ENCODE measurements at places on chromosomes 1 and 21. TPM values are rescaled to one million over a fixed set of nuclear protein-coding genes. Genes with fewer than 3 reads are reported as not detected.

The CFAP74 gene
- total RNA-seq: not detected

DNA sequence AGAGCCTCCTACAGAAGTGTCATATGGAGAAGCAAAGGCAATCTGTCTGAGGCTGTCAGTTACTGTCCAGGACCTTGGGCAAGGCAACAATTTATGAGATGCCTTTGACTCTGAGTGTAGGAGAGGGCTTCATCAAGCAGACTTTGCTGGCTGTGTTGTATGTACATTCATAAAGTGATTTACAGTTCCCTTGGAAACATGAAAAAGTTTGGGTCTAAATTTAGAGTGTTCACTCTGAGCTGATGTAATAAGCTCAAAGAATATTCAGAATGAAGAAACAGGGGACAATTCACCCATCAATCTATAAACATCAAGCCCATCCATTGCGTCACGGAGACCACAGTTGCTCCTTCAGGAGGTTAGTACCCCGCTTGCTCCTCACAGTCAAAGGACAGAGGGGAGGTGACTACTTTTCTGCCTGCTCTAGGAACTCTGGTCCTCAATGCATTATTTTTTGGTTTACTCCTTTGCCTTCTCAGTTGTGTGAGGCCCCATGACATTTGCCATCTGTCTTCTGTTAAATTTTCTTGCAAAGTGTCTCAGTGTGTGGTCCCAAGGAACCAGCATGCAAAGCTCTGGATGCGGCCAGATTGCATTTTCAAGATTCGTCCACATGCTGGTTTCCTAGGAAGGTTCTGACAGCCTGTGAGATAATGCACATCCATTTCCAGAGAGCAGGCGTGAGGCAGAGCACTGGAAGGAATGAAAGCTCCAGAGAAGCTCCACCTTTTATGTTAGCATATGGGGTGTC lies 241.1 kb upstream of the KIAA0040 start:
- DNase-seq: no peak

DNA sequence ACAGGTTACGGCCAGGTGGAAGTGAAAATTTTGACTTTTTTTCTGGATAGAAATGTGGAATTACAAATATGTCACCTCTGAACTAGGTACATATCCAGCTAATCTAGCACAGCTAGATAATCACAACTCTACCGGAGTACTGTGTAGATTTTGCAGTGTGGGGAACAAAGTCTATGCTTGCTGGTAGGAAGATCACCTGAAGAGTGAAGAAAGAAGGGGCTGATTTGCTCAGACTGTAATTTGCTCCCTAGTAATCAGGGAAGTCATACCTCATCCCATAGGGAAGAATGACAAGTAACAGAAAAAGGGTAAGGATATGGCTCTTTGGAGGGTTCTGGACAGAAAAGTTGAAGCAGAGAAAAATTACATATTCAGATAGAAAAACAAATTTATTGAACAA lies 319.6 kb upstream of the TMPRSS15 start:
- DNase-seq: no peak

DNA sequence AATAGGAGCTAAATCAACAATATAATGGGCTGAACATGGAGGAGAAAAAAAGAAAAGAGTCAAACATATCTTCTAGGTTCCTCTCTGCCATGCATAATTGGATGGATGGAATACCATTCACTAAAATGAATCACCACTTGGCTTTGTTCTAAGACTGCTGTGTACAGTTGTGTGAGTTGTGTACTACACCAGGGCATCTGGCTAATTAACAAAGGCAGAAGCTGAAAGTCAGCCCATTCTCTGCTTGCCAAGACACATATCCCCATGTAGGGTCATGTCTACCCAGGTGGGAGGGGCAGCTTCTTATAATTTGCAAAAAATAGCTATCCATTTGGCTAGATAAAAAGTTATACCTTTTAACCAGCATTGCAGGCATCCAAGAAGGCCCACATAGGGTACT lies 21.0 kb downstream of the JUN start:
- DNase-seq: no peak
